ENCODE measurements at places on chromosomes 11 and 22. TPM values are rescaled to one million over a fixed set of nuclear protein-coding genes. Genes with fewer than 3 reads are reported as not detected.

GRCh38 chr11:96905143-96905542 is 515.3 kb downstream of the JRKL start:
- no peak for DNase-seq

- no peak for DNase-seq
Observed at GRCh38 chr11:83035070-83035854, 36.4 kb downstream of the RAB30 start.

GRCh38 chr22:38871360-38872171 is 450 bp downstream of the CBX6 start:
- peak; percentile 81 for DNase-seq

GRCh38 chr22:17789379-17790200 is 15.3 kb upstream of the BID start:
- DNase-seq, result no peak

- no peak for DNase-seq
Observed at GRCh38 chr22:24512043-24512442, 16.9 kb downstream of the UPB1 start.

The C11orf87 gene
- total RNA-seq, result not detected

- no peak for DNase-seq
Observed at GRCh38 chr11:42329929-42330565, 870.6 kb upstream of the LRRC4C start.

DNA sequence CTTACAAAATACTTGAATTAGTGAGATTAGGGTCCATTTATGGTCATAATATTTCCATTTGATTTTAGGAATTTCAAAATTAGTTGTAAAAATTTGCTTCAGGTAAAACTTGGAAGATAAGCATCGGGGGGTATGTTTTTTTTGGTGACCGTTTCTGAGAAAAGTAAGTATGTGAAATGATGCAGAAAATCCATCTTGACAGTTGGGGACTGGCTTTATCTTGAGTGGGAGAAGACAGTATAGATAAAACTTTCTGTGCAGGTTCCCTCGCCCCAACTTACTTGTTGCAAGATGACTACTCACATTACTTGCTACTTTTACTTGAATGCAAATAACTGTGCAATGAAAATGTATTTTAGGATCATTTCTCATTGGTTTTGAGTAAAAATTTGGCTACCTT is 49.5 kb downstream of the DNAJC24 start:
- no peak for DNase-seq

The CDKN1C gene
- total RNA-seq, result 2.0 TPM

- no peak for DNase-seq
Observed at GRCh38 chr11:76269661-76270261, 63.5 kb upstream of the WNT11 start.

GRCh38 chr11:92300876-92301275 is 76.3 kb downstream of the FAT3 start:
- no peak for DNase-seq

The CASP5 gene
- total RNA-seq, result not detected

The PPP6R3 gene
- total RNA-seq, result 124 TPM

- DNase-seq, result no peak
Observed at GRCh38 chr11:115663790-115664189, 159.6 kb upstream of the CADM1 start.

The ZNF408 gene
- 14.1 TPM for total RNA-seq

The TEX12 gene
- total RNA-seq, result not detected

GRCh38 chr11:120854988-120855387 is 168.9 kb upstream of the TBCEL start:
- DNase-seq, result no peak

GRCh38 chr22:46918197-46918596 is 155.7 kb downstream of the TBC1D22A start:
- no peak for DNase-seq

The WNT7B gene
- total RNA-seq, result not detected

DNA sequence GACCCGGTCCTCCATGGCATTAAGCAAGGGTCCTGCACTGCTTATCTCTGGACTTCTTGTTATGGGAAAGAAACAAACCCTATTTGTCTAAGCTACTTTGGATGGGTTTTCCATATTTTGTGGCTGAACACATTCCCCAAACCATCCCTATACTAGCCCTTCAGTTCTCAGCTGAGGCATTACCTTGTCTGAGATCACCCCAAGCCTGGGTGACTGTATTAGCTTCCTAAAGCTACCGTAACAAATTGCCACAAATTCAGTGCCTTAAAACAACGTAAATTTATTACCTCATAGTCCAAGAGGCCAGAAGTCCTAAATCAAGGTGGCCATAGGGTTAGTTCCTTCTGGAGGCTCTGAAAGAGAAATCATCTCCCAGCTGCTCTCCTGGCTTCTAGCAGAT is 43.1 kb upstream of the CEP295 start:
- no peak for DNase-seq

DNA sequence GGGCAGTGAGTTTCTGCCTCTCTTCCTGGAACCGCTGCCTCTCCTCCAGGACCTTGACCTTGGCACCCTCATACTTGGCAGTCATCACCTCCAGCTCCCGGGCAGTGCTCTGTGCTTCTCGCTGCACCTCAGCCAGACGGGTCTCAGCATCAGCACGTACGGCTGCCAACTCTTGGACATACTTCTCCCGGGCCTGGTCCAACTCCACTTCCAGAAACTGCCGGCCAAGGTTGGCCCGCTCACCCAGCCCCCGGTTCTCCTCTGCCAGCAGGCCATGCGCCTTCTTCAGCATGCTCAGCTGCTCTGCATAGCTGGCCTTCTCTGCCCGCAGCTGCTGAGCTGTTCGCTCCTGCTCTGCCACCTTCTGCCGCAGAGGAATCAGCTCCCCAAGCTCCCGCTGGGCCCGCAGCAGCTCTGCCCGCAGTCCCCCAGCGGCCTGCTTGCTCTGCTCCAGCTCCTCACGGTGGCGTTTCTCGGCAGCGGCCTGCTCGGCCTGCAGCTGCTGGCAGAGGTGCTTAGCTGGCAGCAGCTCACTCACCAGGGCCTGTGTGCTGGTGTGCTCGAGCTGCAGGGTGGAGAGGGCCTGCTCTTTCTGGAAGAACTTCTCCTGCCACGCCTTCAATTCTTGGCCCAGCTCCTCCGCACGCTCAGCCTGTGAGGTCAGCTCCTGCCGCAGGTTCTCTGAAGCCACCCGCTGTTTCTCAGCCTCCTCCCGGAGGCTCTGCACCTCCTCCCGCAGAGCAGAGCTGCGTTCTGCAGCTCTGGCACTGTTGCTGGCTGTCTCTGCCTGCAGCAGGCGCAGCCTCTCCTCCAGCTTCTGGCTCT is 14.4 kb downstream of the IL18BP start:
- DNase-seq, result no peak

DNA sequence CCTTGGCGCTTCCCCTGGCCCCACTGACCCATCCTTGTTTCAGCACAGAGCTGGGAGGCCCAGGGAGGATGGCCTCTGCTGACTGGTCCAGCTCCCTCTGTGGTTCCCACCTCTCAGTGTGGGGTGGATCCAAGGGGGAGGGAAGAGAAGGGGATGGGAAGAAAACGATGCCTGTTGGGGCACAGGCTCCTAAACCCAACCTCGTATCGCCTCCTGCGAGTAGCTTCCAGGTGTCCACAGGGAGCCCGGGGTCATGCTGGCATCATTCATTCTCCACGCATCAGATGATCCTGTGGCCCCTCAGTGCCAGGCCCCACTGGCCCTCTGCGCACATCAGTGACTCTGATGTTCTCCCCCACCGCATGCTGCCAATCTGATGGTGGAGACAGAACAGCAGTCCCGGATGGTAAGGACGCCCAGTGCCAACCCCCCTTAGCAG is 5.1 kb downstream of the MYEOV start:
- DNase-seq, result no peak

DNA sequence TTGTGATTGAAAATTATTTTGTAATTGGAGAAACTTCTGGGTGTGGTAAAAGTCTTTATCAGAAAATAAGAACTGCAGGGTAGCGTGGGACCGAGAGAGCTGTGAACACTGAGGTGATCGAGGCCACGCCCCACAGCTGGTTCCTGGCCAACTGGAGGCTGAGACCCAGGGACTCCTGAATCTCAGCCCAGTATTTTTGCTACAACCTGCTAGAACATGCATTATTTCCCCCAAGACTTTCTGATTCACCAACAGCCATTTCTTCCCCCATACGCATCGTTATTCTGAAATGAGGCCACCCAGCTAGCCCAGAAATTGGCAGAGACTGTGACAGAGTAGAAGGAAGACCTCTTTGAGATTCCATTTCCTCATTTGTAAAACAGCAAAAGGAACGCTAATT is 3.4 kb upstream of the FGF19 start:
- DNase-seq, result no peak

DNA sequence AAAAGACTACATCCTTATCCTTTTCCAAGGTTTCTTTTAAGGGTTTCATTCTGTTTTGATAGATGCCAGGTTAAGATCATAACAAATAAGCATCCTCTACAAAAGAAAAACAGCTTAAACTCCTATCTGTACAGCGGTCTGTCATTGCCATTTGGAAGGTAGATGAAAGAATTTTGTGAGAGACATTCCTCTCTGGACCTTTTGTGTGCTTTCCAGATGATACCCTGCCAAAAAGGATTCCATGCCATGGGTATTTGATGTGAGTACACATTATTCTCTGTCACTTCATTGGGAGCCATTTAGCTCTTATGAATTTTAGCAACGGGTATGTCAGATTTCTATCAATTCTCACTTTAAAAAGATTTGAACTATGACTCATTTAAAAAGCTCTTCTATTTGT is 153.7 kb downstream of the GRIA4 start:
- DNase-seq, result no peak

Measured in activated CD4-positive, alpha-beta T cell treated with anti-CD3 and anti-CD28 coated beads, Interleukin-2, amount 10 ng/mL, durations not matched to agents 24 days and 14 days (primary cell).